ENCODE measurements at places on chromosomes 1 and 21.

- DNase-seq: no peak
Observed at GRCh38 chr21:45213392-45213791, 74.3 kb downstream of the POFUT2 start.

DNA sequence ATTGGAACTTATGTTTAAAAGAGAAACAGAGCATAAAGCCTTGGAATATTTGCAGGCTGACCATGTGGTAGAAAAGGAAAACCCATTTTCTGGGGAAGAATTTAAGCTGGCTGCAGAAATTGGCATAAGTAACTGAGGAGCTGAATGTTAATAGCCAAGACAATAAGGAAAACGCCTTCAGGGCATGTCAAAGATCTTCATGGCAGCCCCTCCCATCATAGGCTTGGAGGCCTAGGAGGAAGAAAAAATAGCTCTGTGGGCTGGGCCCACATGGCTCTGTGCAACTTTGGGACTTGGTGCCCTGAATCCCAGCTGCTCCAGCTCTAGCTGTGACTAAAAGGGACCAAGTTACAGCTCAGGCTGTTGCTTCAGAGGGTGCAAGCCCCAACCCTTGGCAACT is 51.5 kb downstream of the CTH start:
- DNase-seq: no peak

DNA sequence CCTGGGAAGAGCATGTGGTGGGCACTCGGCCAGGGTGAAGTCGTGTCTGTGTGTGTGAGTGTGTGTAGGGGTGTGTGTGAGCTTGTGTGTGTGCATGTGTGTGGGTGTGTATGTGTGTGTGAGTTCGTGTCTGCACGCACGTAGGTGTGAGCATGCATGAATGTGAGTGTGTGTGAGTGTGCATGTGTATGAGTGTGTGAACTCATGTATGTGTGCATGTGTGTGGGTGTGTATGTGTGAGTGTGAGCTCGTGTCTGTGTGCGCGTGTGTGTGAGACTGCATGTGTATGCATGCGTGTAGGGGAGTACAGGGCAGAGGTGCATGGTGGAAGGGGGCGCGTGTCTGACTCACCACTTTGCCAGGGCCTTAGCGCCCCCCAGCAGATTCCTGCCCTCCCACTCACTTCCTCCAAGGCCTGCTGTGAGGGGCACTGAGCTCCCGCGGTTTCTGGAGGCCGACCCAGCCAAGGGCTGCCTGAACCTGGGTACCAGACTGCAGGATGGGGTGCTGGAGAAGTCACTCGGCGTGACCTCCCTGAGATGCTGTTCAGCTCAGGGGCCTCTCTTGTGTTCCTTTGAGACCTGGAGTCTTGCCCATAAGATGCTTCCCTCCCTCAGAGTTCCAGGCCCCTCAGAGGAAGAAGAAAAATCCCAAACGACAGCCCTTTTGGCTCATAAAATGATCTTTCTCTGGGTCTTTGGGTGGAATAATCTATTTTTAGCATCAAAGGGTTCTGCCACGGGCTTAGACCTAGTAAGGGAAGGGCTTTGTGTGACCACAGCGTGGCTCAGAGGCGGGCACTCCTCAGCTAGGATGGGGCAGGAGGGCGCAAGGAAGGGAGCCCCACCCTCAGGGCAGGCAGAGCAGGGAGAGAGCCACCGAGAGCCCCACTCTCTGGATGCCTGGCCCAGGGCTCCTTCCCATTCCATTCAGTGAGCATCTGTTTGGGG is 41.1 kb upstream of the RUNX3 start:
- DNase-seq: no peak

DNA sequence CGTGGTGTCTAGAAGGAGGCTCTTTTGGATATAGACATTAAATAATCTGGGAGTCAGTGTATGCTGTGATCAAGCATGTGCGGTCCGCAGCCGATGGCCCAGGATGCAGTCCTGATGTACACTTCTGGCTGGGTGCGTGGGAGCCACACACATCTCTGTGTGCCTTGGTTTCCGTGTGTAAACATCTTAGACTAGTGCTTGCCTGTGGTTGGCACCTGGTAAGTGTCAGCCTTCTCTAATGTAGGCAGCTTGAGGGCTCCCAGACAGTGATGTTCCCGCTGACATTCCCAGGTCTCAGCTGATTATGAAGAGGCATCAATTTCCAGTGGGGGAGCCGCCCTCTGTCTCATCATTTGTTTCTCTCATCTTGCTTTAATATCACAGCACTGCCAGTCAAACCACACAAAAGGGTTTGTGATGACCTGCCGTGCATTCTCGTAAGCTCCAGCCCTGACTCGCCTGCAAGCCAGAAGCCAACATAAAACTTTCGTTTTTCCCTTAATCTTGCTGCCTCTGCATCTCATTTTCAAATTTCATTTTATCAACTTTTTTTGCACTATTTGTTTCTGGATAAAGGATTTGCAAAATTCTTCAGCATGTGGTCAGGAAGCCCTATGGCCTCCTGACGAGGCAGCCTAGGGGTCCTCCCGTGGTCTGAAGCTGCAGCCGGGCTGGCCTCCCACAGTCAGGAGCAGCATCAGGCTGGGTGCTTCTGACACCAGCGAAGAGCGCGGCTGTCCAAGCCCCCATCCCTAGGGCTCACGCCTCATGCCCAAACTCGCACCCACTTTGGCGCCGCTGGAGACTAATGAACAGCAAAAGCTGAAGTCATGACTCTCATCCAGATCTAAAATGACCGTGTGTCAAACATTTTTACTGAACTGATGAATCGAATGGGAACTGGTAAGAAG is 28.1 kb downstream of the PDE9A start:
- no peak for DNase-seq

- DNase-seq: peak; percentile 10
Observed at GRCh38 chr21:42164064-42164789, 54.7 kb upstream of the ABCG1 start.

Data from NCI-H774 (cell line).